T-cell (primary cell): ENCODE measurements at places on chromosomes 5 and 9. TPM values are rescaled to one million over a fixed set of nuclear protein-coding genes. Genes with fewer than 3 reads are reported as not detected.

The GHR gene
- total RNA-seq = not detected

The CAVIN4 gene
- 0.26 TPM for total RNA-seq

The ARAP3 gene
- 1.7 TPM for total RNA-seq

The KLHL9 gene
- 14.1 TPM for total RNA-seq

The IFNA2 gene
- total RNA-seq = not detected

The BHMT gene
- total RNA-seq = 1.6 TPM

The KIF20A gene
- 0.63 TPM for total RNA-seq

The CARTPT gene
- total RNA-seq = not detected

The CDH9 gene
- not detected for total RNA-seq

The PRDM9 gene
- not detected for total RNA-seq

The SPATA31A6 gene
- total RNA-seq = not detected

The MARCHF3 gene
- 9.9 TPM for total RNA-seq

The RELL2 gene
- 26.0 TPM for total RNA-seq

The ODF2 gene
- 26.0 TPM for total RNA-seq

The PITX1 gene
- total RNA-seq = 0.38 TPM

The PFN3 gene
- total RNA-seq = not detected

The TMEM174 gene
- not detected for total RNA-seq

The SAXO1 gene
- 0.79 TPM for total RNA-seq

The INSL4 gene
- total RNA-seq = not detected

The ASPN gene
- not detected for total RNA-seq

The TBC1D2 gene
- total RNA-seq = 7.1 TPM

The PGM5 gene
- total RNA-seq = 0.42 TPM

The TAL2 gene
- not detected for total RNA-seq

The ANKRD33B gene
- 3.3 TPM for total RNA-seq

The PDE8B gene
- not detected for total RNA-seq

The ITGA1 gene
- 8.1 TPM for total RNA-seq

The CREBRF gene
- 77.8 TPM for total RNA-seq
